Hypothalamus (tissue), 51 donors: ENCODE measurements at places on chromosomes 4 and X.

DNA sequence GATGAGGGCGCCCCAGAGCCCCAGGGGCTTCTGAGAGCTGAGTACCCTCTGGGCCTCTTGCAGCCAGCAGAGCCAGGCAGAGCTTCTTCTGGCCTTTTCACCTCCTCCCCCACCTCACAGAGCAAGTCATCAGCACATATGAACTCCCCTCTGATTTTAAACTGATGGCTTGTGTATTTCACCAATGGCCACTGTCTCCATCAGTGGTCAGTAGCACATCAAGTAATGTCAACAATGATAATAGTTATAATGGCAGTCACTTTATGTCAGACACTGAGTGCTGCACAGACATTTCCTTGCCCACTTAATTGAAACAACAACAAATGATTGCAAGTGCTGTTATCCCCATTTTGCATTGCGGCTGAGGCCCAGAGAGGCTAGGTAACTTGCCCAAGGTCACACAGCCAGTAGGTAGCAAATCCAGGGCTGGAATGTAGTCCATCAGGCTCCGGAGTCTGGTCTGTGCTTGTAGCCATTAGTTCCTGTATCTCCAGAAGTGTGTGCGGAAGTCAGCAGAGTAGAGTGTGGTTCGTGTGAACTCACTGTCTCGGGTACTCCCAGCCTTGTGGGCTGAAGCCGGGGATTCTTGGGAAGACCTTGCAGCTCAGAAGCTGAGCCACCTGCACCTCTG, 3.0 kb downstream of the ATP2B3 start:
- no peak for DNase-seq

GRCh38 chrX:9846631-9847030, 60.4 kb downstream of the SHROOM2 start:
- DNase-seq: no peak

DNA sequence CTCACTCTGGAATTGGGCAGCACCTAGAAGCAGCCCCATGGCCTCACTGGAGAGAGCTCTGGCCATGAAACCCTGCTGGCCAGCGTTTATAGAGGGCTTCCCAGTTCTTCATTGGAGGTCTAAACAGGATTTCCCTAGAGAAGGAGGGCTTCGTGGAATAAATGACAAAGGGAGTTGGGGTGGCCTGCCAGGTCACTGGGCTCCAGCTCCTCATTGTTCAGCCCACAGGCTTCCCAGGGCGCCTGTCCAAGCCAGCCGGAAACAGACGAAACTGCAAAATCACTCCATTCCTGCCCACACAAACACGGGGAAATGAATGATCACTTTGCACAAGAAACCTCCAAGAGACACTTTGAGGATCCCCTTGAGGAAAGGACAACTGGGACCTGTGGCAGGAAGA, 189.7 kb downstream of the TSPAN5 start:
- DNase-seq: peak; percentile 33

DNA sequence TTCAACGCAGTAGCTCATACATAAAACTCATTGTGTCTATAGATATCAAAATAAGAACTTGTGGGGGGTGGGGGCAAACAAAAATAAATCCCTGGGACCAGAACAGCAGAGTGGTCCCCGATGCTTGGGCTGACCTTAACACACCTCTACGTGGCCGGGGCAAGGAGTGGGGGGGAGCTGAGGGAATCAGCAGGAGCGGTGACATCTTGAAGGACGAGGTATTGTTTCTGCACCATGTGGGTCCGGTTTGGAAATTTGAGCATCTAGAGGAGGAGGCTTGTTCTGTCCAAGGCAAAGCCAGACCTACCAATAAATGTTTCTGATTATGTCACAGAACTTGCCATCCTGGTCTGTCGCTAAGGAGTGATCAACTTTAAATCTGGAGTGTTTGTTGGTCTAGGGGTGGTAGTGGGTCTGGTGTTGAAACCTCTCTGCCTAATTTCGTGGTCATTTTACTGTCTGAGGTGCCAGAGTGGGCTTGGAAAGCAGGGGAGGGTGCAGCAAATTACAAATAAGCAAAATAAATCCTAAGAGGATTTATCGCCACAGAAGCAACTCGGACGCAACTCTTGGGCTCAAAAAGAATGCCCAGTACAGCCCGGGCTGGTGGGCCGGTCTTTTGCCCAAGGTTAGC, 774 bp upstream of the RAPGEF2 start:
- DNase-seq: no peak

DNA sequence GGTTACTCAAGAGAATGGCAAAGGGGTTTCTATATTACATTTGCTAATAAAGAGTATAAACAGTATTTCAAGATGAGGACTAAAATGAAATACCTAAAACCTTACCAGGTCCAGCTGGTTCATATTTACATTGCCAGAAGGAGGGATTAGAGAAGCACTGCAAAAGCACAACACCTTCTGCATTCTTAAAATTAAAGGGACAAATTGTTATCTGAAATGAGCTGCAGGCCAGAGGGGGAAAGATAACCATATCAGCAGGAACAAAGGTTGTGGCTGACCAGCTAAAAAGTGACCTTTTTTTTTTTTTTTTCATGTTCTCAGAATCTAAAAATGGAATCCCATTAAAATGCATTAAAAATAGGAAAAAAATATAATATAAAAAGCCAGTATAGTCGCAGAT, 39.7 kb downstream of the AFF2 start:
- DNase-seq: no peak

DNA sequence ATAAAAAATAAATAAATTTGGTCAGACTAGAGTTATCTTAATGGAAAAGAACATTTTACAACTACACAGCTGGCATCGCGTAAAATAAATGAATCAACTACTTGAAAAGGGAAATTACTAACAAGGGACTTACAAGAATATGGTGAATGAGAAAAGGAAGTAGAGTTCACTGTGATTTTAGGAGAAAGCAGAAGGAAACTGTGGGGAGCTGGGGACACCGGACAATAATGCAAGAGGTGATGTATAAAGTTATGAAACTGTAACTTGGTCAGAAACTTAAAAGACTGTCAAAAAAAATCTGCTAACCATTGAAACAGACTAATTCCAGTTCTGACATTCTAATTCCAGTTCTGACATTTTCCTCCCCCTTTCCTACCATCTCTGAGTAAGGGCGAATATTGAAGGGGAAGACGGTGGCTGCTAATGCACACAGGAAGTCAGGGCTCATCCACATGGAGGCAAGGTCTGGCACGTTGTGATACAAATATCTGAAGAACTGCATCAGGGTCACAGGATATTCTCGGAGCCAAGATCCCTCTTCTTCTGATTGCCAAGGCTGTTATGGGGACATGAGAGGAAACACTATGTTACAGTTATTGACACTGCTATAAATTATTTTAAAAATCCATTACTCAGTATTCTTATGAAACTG, 170.5 kb downstream of the CDS1 start:
- DNase-seq: no peak

DNA sequence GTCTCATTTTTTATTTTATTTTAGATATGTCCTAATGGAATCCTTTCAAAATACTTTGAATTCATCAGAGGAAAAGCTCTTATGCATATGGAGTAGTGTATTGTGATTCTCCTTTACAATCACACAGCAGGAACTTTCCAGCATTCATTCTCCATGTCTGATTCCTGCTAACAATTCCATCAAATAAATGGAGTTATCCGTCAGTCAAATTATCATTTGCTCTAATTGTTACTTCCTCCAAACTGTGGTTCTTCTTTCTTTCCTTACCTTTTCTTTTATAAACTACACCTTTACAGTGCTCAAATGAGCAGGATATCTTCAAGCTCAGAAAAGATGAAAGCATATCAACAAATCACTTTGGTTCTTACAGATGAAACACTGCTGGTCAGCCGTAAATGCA, 80.4 kb downstream of the EPHA5 start:
- DNase-seq: no peak

GRCh38 chrX:37468124-37468739, 103.2 kb upstream of the LANCL3 start:
- no peak for DNase-seq

GRCh38 chrX:19256986-19257385, 86.7 kb upstream of the PDHA1 start:
- DNase-seq: no peak
